ENCODE measurements at places on chromosomes 1 and 21. TPM values are rescaled to one million over a fixed set of nuclear protein-coding genes. Genes with fewer than 3 reads are reported as not detected.
A peak's percentile ranks its signal among the peaks of the same experiment; 100 is the strongest.

Gene RHBG
- not detected for total RNA-seq

DNA sequence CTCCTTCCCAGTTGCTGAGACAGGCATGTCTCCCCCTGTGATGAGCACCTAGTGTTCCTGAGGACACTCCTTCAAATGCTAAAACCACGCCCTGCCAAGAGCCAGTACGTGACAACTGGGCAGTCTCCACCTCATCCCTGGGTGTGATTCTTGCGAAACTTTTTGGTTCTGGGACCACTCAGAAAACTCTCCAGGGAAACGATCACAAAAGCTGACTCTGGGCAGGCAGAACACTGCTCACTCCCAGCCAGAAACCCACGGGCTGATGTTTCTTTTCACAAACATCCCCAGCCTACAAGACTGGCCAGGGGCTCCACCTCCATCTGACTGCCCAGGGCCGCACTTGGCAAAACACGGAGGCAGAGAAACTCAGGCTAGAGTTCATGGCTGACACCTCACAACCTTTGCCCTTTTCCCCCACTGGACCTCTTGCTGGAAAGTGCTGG lies 24.4 kb downstream of the DHRS3 start:
- peak; percentile 91 for DNase-seq

DNA sequence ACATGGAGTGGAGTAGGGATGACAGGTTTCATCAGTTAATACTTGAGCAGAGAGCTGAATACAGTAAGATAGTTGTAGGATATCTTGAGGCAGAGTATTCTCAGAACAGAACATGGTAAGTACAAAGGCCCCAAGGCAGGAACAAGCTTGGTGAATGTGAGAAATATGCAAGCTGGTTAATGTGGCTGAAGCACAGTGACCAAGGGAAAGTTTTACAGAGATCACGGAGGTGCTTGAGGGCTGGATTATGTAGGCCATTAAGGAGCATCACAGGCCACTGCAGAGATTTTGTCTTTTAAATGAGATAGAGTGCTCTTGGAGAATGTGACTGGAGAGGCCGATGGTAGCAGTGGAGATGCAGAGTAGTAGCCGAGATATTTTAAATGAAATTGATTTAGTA lies 54.0 kb upstream of the BOLA1 start:
- no peak for DNase-seq

DNA sequence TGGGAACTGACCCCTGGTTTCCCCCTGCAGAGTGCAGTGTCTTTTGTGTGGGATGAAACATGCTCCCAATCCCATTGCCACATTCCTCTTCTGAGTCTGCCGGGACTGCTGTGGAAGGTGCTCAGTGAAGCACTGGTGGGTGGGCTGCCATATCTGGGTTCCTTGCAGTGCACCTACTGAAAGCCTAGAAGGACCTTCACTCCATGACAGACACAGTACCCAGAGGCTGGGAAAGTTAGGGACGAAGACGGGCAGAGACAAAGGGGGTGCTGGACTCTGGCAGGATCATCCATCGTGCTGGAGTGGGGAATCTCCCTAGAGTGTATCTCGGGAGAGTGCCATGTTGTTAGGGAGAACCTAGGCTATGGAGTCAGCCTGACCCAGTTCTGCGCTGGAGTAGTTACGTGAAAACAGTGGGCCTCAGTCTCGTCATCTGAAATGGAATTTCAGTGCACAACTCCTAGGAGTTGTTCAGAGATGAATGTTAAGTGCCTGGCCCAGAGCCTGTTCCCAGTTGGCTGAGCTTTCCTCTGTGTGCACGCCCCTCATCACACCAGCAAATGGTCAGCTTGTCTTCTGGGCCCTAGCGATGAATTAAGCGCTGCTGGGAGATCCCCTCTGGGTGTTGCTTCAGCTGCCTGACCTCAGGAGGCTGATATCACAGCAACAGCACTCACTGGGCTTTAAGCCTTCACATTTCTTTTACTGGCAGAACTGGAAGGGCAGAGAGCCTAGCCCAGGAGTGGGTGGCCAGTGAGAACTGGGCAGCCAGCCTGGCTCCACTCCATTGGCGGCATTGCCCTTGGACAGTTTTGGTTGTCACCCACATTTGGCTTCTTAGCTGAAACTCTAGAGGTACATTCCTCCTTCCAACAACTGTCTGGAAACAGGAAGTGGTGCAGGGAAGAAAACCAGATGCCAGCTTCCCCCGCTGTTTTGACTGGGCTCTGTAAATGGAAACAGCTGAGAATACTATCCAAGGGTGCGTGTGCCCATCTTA lies 479.8 kb upstream of the VAMP3 start:
- peak; percentile 91 for DNase-seq

GRCh38 chr21:42250422-42251403 lies 31.8 kb downstream of the ABCG1 start:
- no peak for DNase-seq

DNA sequence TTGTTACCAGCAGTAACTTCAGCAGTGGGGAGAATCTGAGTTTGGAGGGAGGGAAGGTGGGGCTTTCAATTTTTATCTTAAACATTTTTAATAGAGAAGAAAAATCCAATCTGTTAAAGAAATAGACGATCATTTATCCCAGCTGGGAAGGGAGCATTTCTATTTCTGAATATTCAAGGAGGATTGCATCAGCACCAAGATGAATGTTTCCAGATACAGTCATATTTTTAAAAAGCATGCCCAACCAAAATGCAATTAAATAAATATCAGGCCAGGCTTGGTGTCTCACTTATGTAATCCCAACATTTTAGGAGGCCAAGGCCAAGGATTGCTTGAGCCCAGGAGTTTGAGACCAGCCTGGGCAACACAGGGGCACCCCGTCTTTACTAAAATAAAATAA lies 1.7 kb upstream of the ATP1A4 start:
- peak; percentile 90 for DNase-seq

- DNase-seq = peak; percentile 75
These were observed at the start of gene CLSTN1 for GRCh38 chr1:9823943-9824701. Gene CLSTN1 (minus strand): TSS chr1:9823965. CDS start chr1:9823733, 232 bp downstream.

DNA sequence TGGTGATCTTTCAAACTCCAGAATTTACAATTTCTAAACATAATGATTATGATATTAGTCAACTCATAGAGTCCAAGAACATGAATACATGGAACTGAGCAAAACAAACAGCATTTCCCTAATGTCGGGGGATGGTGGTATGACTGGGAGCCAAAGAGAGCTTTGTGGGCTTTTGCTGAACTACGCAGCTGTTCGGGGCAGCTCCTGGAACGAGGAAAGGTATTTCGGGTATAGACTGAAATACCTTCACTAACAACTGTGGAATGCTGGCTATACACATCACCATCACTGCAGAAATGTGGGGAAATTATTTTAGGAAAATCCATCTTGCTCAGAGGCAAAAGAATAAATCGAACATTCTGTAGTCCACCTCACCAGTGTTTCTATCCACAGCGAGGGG lies 30.2 kb upstream of the VPS26C start:
- no peak for DNase-seq

- DNase-seq = peak; percentile 38
These were observed 17.7 kb upstream of the SNX27 start for GRCh38 chr1:151594143-151594625.
